A549 treated with ZK216348 at 1 μM for 4 hours (cell line): ENCODE measurements at places on chromosomes 2 and 18. TPM values are rescaled to one million over a fixed set of nuclear protein-coding genes. Genes with fewer than 3 reads are reported as not detected.

UGT1A3 gene
- total RNA-seq, result 0.12 to 0.19 TPM (median 0.17 TPM) in 3 of 5 replicates, not detected in the others

SERPINB3 gene
- total RNA-seq, result 0.12 to 0.19 TPM (median 0.14 TPM) in 4 of 5 replicates, not detected in the other

GBX2 gene
- 1.5 to 3.1 TPM (median 2.9 TPM) in 5 replicates for total RNA-seq

PSMA8 gene
- not detected in 5 replicates for total RNA-seq

LYG1 gene
- 0.97 to 2.5 TPM (median 2.4 TPM) in 5 replicates for total RNA-seq
